Cardiac septum (tissue), 1 donor: ENCODE measurements at places on chromosomes 7 and 10. TPM values are rescaled to one million over a fixed set of nuclear protein-coding genes. Genes with fewer than 3 reads are reported as not detected.

GRCh38 chr7:122136078-122136477 lies 8.0 kb downstream of the AASS start:
- DNase-seq, result no peak

DNA sequence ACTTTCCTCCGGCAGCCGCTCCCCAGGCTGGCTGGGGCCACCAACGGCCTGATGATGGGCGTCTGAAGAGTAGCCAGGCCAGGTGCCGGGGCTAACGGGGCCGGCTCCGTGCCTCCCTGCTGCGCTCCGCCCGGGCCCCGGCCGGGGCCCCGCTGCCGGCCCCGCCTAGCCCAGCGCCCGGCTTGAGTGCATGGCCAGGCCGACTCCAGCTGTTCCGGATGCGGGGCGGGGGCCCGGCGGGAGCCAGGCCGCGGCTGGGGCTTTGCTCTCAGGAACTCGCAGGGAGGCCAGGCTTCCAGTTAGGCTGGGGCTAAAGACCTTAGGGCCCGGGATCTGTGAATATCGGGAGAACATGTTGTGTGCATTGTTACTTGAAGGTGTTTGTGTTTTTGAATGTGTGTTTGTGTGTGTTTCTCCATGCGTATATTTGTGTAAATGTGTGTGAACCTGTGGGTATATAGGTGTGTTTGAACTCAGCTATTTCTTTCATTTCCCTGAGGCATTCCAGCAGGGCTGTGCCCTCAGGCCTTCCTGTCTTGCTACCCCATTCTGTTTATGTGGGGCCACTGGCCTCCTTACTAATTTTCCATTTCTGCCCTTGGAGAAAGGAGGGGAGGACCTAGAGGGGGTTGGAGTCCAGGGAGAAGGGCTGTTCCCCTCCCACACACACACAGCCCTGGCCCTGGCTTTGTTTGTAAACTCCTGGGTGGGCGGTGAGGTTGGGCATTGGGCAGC lies 1.1 kb upstream of the LBX1 start:
- no peak for DNase-seq

- DNase-seq, result no peak
These were observed 208.3 kb downstream of the DNAJB9 start for GRCh38 chr7:108777966-108778365.

- DNase-seq, result no peak
These were observed 257.9 kb downstream of the FGFR2 start for GRCh38 chr10:121340271-121340831.

GRCh38 chr7:80287400-80288174 lies 153.0 kb downstream of the GNAI1 start:
- no peak for DNase-seq

- no peak for DNase-seq
These were observed 17.3 kb downstream of the OPALIN start for GRCh38 chr10:96341219-96342182.

DNA sequence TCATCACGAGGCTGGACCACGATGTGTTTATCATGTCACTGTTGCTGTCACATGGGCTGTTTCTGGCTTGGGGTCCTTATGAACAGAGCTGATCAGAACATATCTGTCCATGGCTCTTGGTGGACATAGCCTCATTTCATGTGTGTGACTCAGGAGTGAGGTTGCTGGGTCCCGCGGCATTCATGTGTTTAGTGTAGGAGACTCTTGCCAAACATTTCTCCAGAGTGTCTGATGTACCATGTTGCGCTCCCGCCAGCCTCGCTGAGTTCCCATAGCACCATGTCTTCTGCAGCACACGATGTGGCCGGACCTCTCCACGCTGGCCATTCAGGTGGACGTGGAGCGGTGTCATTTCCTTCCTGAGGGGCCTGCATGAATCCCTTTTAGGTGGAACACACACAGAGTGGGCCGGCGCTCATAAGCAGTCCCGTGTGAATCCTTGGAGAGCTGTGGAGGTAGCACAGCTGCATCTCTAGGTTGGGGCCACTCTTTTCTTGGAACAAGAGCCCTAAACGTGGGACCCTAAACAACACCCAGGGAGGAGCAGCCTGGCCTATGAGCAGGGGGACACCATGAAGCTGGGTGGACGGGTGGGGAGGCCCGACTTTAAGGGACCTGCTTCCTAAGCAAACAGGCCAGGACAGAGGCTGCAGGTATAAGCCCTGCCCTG lies 134.6 kb downstream of the LHPP start:
- DNase-seq, result no peak

DNA sequence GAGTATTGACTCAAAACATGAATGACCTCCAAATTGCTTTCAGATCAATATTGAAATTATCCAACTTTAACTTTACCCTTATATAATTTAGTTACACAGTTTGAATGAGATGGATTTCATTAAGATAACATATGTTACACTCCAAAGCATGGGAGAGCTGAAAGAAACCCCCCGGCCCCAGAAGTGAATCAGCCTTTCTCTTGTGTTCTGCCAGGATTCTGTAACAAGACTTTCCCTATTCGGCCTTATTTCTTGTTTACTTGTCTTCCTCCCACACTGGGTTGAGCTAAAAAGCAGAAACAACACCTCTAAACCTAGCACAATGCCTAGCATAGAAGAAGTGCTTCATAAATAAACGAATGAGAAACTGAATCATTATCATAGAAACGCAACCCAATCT lies 224.8 kb downstream of the ADAM12 start:
- DNase-seq, result no peak

NEURL1 gene
- total RNA-seq, result 0.54 TPM

GRCh38 chr10:103696411-103697145 lies 158.8 kb downstream of the SH3PXD2A start:
- peak; percentile 87 for DNase-seq

GRCh38 chr7:40549372-40550039 lies 414.7 kb downstream of the SUGCT start:
- no peak for DNase-seq
